Central memory CD4-positive, alpha-beta T cell (primary cell): ENCODE measurements at places on chromosomes 2 and 18.

DNA sequence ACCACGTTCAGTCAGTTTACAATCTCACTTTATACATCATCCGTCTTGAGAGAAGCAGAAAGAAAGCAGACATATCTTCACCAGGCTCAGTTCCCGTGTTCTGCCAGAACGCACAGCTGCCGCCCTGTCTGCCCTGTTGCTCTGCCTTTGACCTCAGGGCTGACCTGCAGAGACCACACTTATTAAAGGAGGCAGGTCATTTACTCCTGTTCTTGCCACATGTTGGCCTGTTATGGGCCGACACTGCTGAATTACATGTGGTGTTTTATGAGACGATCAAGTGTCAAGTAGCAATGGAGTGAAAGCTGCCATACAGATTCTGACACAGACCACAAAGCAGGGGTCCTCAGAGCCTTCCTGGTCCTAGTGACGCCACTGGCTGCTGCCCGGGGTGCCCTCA, 232.2 kb downstream of the TTC32 start:
- no peak for DNase-seq

DNA sequence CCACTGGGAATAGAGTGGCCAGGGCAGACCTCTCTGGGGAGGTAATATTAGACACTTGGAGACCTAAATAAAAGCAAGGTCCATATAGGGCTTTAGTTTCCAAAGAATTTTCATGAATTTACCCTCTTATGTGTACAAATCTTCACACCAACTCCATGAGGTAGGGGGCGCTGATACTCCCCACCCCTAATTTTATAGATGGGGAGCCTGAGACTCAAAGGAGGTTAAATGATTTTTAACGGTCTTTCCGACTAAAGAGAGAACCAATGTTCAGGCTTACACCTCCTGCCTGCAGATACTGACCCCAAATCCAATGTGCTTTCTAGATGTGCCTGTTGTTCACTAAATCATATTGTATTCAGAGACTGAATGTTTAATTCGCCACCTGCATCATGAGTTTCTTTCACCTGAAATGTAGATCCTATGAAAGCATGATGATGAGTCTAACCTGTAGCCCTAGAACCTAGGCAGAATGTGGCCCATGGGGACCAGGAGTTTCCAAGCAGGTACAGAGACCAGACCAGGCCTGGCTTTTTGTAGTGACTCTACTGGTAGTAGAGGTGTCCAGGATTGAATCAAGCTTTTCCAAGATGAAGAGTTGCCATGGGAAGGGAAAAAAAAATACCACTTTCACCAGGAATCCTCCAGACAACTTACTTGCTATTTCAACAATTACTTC, 16.8 kb upstream of the PAX3 start:
- DNase-seq, result no peak

DNA sequence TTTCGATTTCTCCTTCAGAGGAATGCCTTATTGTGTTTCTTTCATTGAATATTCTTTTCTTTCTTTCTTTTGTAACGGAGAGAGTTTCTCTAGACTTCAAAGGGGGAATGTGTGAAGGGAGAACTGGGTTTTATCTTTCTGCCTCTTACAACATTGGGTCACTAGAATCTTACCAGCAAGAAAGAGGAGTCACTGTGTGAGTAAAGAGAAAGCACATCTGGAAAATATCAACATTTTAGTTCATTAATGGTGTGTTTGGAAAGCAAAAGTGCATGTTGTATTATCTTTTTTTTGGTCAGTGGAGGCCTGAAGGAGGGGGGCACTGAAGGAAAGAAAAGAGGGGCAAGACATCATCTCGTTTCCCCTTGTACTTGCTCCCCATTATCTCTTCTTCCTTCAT, 86.6 kb upstream of the THOC1 start:
- DNase-seq, result no peak

GRCh38 chr2:239318151-239318611, 82.6 kb downstream of the HDAC4 start:
- DNase-seq, result no peak

- DNase-seq, result no peak
These were observed 65.8 kb downstream of the ETAA1 start for GRCh38 chr2:67462738-67463496.

DNA sequence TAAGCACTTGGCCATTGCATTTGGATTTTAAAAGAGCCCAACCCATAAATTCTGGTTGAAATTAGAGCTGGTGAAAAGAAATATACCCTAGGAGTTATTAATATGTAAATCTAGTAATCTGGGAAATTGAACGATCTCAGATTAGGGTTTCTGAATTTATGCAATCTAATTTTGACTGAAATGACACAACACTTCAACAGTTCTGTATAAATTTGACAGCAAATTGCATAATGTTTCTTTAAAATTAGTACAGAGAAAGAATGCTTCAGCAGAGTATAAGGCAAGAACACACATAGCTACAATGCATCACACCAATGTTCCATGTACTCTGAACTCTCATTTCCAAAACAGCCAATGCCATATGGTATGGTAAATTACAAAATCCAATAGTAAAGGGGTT, 201.5 kb upstream of the ITGA4 start:
- DNase-seq, result no peak

DNA sequence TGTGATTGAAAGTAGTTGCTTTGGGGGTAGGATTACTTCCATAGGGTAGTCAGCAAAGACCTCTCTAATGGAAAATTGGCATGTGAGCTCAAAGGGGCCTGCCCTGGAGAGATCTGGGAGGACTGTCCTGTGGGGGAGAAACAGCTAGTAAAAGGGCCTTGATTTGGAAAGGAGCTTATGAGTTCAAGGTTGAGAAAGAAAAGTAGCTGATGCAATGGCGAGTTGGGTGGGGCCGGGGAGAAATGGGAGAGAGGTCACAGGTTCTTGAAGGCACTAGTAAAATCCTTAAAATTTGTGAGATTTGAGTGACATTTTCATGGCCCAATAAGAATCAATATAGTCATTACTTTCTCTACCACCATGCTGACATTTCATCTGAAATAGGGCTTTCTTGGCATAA, 82.0 kb upstream of the CCDC195 start:
- no peak for DNase-seq

- no peak for DNase-seq
These were observed 8.1 kb downstream of the MRPS5 start for GRCh38 chr2:95113464-95113863.

GRCh38 chr2:85255813-85256594, 71.8 kb downstream of the TGOLN2 start:
- DNase-seq, result no peak

DNA sequence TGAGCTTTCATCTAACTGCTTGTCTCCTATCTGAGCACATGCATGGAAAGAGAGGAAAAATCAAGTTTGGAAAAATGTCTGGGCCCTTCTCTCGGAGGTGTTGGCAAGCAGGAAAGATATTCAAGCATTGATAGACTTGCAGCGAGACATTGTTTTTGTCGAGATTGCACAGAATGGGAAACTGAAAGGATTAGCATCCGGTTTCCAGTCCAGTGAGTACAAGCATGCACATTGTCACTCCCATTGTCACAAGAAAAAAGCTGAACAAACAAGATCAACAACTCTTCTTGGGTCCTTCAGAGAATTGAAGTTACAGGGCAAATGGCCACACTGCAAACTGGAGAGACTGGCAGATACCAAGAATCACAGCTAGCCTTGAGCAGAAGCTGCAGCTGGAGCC, 19.6 kb upstream of the MC5R start:
- DNase-seq, result no peak

- DNase-seq, result no peak
These were observed 7.5 kb upstream of the CFAP221 start for GRCh38 chr2:119536707-119537106.

- no peak for DNase-seq
These were observed 106.4 kb upstream of the UGP2 start for GRCh38 chr2:63735263-63735662.

- no peak for DNase-seq
These were observed 596.2 kb downstream of the ARHGAP15 start for GRCh38 chr2:143725400-143725799.

DNA sequence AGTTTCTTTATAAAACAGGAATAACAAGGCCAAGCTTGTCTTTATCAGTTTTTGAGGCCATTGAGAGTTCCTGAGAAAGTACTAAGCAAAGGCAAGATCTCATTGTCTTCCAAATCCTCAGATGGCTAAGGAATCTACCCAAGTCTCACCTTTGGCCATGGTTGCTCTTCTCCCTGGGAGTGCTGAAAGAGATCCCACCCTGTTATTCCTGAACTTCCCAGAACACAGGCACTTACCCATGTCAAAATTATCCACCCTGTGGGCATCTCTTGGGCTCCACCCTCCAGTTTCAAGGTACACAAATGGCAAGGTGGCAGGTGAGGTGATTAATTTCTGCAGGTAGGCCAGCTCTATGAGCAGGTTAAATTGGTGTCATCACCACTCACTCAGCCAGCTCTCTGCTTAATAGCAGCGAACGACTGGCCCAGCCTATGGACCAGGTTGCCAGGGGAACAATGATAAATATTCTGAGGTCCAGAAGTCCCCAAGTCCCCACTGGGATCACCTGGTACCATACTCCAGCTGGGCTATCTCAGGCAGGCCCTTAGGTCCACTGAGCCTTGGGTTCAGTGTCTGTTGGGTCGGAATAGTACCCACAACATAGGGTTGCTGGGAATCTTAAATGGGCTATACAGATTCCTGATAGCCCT, 2.3 kb upstream of the SPRED2 start:
- no peak for DNase-seq

GRCh38 chr18:78607784-78608183, 371.8 kb upstream of the SALL3 start:
- no peak for DNase-seq

DNA sequence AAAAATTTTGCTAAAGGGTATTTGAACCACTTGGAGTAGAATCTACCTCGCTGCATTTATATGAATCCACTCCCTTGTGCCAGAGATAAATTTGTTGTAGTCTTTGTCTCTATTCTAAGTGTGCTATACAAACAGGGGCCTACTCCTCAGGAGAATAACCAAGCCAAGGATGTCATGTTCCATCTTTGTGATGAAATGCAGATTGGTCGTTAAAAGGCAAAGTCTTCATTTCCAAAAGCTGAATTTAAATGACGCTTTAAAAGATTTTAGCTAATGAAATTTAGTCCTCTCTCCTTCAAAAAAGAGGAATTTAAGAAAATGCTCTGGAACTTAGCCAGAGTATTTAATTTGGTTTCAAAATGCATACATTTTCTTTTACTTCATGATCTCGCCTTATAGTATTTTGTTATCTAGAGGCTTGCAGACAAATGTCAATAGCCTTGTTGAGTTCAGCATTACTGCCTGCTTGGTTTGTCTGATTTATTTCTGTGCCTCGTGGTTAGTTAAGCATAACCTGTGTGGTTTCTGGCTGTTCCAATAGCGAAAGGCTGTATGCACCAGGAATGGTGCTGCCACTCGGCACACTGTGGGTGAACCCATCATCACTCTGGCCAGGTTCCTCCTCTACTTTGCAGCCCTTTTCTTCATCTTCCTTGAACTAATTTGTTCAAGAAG, 417.6 kb downstream of the ZNF521 start:
- no peak for DNase-seq
